ENCODE measurements at places on chromosomes 5 and 9. TPM values are rescaled to one million over a fixed set of nuclear protein-coding genes. Genes with fewer than 3 reads are reported as not detected.
A peak's percentile ranks its signal among the peaks of the same experiment; 100 is the strongest.

IFNA13 gene
- polyA plus RNA-seq: not detected

DNA sequence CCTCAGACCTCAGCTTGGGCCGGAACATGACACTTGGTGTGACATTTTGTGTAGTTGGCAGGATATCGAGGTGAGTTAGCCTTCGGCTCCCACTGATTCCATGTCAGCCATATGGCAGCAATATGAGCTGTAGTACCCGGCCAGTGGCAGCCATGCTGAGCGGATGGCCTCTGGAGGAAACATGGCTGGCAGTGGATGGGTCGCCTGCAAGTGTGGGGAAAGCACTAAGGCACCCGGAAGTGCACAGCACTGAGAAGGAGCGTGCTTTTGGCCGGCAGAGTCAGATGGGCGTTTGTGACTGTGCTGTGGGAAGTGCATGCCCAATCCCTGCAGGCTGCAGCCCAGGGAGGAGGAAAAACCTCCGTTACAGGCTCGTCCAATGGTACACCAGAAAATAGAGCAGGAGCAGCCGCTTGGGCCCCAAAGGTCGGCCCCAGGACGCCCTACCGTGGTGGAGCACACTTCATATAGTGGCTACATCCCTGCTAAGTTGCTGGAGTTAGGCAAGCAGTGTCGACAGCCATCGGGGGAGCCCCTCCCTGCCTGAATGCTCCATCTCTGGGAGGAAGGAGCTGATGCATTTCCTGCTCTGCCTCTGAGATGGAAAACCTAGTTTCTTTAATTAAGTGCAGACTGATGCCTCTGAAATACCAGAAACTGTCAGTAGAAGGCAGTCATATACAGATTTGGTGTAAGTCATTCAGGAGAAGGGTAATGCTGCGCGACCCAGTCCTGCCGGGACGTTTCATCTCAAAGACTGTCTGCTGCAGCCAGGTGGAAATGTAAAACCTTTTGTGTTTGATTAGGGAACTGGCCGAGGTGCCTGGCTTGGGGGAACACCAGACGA, 2185.8 kb upstream of the ACO1 start:
- DNase-seq: no peak

LCN1 gene
- polyA plus RNA-seq: not detected

PCYOX1L gene
- 14.9 TPM for polyA plus RNA-seq

DNA sequence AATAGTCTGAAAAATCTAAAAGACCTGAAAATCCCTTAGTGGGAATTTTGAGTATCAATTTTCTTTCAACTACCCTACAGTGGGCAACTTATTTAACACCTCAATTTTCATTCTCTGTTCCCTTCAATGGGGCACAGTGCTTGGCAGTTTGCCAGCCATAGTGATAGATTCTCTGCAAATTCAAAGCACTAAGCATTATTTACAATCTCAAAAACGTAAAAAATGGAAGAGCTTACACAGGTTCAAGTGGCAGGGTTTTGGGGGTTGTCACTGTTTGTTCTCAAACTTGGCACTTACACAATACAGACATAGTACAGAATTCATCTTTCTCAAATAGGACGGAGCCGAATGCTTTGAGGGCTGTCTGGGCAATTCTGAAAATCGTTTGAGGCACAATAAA, 515.0 kb downstream of the EFNA5 start:
- no peak for DNase-seq

- DNase-seq: no peak
These were observed 79.5 kb downstream of the PRRT1B start for GRCh38 chr9:131624636-131625507.

DNA sequence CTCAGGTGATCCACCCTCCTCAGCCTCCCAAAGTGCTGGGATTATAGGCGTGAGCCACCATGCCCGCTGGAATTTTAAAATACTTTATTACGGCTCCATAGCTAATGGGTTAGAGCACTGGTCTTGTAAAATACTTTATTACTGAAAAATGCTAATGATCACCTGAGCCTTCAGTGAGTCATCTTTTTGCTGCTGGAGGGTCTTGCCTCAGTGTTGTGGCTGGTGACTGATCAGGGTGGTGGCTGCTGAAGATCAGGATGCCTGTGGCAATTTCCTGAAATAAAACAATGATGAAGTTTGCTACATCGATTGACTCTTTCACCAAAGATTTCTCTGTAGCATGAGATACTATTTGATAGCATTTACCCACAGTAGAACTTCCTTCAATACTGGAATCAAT, 26.0 kb upstream of the GNE start:
- no peak for DNase-seq

DNA sequence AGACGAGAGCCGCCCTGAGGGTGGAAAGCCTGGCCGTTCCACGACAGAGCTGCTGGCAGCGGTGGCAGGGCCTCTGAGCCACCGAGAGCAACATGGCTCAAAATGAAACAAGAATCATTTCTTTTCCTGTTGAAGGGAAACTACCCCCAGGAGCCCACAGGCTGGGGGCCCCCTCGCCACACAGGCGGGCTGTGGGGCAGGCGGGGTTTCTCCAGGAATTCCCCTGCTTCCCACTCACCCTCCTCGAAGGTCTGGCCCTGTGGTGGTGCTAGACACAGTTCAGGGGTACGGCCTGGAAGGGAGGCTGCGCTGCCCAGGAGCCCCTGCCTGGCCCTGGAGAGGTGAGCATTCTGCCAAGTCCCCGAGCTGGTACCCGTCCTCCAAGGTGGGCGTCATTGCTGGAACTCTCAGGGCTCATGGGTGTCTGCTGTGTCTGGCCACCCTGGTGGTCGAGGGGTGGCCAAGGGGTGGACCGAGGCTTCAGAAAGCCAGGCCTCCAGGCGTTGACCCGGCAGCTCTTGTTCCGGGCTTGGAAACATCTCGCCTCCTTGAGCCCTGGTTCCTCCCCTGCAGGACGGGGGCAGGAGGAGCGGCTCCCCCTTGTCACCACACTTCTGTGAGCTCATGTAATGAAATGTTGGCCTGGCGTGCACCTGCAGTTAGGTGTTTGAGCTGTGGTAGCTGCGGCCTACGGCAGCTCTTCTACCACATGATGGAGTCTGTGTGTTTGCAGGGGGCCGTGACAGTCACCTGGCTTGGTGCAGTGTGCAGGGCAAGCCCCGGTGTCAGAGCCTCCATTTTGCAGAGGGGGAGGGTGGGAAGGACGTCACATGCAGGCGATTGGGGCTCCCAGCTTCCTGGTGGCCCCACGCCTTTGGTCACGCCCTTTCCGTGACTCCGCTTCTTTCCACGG, 65.3 kb downstream of the RXRA start:
- no peak for DNase-seq

GRCh38 chr9:124453586-124454191, 3.4 kb downstream of the ADGRD2 start:
- DNase-seq: no peak

- DNase-seq: no peak
These were observed 35.8 kb upstream of the MVB12B start for GRCh38 chr9:126290871-126291270.

NR5A1 gene
- 0.04 TPM for polyA plus RNA-seq

DNA sequence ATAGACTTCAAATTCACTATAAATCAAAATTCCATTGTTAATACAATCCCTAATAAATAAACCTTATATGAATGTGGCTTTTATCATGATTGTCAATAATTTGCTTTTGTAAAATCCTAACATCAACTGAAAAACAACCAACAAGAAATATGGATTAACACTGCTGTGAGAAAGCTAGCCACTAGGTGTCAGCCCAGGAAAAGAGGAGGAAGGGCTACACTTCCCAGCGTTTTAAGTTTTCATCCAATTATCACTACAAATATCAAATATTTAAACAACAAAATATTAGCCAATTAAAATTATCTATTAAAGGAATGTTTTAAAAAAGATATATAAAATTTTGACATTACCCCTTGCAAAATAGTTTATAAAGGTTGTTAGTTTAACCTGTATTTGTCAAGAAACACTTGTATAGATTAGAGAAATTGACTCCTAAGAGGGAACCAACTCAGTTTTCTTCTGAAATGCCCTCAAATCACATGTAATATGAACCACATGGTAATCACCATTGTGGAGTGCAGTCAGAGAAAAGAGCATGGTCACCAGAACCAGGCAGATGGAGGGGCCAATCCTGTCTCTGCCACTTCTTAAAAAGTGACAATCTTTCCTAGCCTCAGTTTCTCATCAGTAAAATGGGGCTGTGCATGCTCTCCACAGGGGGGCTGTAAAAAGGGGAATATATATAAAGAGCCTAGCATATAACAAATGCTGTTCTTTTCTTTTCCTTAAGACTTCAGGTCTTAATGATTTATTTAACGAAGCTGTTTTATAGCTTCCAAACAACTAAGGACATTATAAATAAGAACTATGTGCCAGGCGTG, 188.2 kb downstream of the CRB2 start:
- DNase-seq: peak; percentile 15

- no peak for DNase-seq
These were observed 273.9 kb upstream of the ADRA1B start for GRCh38 chr5:159642379-159642778.

DNA sequence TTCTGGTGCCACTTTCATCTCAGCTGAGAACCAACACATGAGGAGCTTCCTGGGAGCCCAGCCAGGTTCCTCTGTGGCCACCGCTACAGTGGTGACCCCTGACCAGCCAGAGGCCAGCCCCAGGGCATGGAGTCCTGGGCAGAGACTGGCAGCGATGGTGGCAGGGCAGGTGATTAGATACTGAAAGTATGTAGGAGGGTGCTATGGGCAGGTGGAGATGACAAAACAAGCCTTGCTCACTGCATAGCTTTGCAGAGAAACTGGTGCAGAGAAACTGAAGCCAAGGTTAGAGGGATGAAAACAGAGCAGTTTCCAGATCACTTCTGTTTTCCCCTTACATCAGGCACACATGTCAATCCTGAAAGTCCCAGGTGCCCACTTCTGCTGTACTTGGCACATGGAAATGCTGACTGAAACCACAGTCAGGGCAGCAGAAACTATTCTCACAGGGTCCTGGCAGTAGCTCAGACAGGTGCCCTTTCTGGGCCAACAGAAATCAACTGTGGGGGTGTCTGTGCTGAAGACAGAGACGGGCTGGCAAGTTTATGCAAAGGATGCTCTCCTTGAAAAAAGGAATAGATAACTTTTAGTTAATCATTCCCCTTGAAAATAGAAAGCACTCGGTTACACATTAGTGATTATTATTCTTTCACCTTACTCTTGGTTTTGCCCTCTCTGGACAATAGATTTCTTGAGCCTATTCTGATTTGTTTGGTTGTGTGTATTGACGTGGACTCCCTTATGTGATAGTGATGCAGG, 90.3 kb downstream of the ANKRD55 start:
- no peak for DNase-seq

GRCh38 chr5:18043344-18043743, 409.1 kb downstream of the TAF11L14 start:
- no peak for DNase-seq

DNA sequence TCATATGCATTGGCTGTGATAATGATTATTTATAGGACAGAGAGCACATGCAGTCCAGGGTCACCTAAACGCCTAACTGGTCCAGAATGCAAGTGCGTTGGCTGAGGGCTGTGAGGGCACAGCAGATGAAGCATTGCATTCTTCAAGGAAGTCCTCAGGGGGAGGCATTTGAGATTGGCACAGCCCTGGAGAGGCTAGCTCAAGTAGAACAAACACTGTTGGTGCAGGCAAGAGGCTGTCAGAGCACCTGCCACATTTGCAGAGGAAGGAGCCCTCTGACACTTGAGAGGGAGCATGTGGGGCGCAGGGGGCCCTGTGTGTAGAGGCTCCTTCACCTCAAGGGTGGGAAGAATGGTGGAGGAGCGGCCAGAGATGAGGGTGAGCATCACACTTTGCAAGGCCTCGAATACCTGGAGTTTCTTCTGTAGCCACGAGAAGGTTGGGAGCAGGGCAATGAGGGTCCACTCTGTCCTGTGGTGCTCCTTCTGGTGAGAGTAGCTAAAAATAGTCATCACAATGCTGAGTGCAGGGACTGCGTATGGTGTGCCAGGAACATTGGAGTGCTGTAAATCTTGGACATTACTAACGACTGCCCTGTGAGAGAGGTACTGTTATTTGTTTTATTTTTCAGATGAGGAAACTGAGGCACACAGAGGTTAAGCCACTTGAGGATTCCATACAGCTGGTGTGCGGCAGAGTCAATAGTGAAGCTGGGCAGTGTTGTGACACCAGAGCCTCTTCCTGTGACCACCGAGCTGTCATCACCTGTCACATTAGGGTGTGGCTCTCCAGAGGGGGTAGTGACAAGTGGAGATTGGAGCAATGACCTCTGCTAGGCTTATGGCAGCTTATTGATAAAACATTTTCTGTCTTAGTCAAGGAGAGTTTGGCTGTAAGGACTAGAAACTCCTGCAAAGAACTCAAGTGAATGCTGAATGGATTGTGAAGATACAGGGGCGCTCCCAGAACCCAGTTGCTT, 100.2 kb downstream of the PIP5K1B start:
- DNase-seq: no peak

TIFAB gene
- polyA plus RNA-seq: 0.19 TPM

- DNase-seq: no peak
These were observed 215.6 kb upstream of the CLINT1 start for GRCh38 chr5:158074597-158074991.

TMOD1 gene
- polyA plus RNA-seq: 1.8 TPM

GRCh38 chr9:35828716-35829083, at the start of gene FAM221B:
TSS of gene FAM221B (minus strand) at chr9:35828732. CDS start at chr9:35826161, 2,571 bp downstream.
- DNase-seq: no peak

GRCh38 chr9:106860721-106861639, 2.0 kb upstream of the ZNF462 start:
- DNase-seq: peak; percentile 59

GRXCR2 gene
- polyA plus RNA-seq: not detected

- no peak for DNase-seq
These were observed 32.9 kb upstream of the PDE8B start for GRCh38 chr5:77177576-77177975.

GRCh38 chr5:110377943-110378342, 348.5 kb downstream of the TMEM232 start:
- DNase-seq: no peak

MARVELD2 gene
- polyA plus RNA-seq: 18.3 TPM

FOXD4 gene
- polyA plus RNA-seq: not detected

MARCOL gene
- not detected for polyA plus RNA-seq

GPX8 gene
- 63.9 TPM for polyA plus RNA-seq

DNA sequence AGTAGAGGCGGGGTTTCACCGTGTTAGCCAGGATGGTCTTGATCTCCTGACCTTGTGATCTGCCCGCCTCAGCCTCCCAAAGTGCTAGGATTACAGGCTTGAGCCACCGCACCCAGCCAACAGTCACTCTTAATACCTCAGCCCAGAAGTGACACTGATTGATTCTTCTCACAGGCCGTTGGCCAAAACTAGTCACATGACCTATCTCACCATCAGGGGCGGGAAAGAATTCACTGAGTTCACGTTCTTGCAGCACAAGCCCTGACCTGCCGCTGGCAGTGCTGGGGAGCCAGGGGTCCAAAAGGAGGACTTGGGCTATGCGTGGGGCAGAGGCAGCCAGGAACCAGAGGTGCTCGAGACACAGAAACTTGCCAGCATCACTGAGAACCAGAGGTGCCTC, 55.0 kb upstream of the CPLX2 start:
- no peak for DNase-seq

SPINK13 gene
- polyA plus RNA-seq: 1.2 TPM

CDH6 gene
- 5.9 TPM for polyA plus RNA-seq

All from right lung (tissue), 10 donors.